ENCODE measurements at places on chromosomes 16 and 17.
A peak's percentile ranks its signal among the peaks of the same experiment; 100 is the strongest.

- DNase-seq, result no peak
These were observed 58.3 kb upstream of the AKTIP start for GRCh38 chr16:53561101-53561888.

GRCh38 chr16:2178321-2179106 is 17.9 kb downstream of the CASKIN1 start:
- DNase-seq, result no peak

GRCh38 chr16:3819175-3819527 is 61.4 kb downstream of the CREBBP start:
- no peak for DNase-seq

GRCh38 chr17:8087075-8087951 is at the start of gene ALOX12B:
Gene ALOX12B (minus strand): TSS chr17:8087716. CDS start chr17:8087442, 274 bp downstream.
- DNase-seq, result no peak

DNA sequence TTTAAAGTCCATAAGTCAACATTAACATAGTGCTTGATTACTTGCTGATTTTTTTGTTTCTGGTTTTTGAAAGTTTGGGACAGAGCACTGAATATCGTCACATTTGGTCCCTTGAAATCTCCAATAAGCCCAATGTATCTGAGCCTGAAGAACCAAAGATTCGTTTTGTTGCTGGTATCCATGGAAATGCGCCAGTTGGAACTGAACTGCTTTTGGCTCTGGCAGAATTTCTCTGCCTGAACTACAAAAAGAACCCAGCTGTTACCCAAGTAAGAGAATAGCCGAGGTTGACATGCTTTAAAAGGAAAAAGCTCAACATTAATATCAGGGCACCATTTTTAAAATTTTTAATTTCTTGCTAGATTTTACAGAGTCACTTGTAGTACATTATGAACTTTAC is 27.7 kb upstream of the GOSR1 start:
- no peak for DNase-seq

DNA sequence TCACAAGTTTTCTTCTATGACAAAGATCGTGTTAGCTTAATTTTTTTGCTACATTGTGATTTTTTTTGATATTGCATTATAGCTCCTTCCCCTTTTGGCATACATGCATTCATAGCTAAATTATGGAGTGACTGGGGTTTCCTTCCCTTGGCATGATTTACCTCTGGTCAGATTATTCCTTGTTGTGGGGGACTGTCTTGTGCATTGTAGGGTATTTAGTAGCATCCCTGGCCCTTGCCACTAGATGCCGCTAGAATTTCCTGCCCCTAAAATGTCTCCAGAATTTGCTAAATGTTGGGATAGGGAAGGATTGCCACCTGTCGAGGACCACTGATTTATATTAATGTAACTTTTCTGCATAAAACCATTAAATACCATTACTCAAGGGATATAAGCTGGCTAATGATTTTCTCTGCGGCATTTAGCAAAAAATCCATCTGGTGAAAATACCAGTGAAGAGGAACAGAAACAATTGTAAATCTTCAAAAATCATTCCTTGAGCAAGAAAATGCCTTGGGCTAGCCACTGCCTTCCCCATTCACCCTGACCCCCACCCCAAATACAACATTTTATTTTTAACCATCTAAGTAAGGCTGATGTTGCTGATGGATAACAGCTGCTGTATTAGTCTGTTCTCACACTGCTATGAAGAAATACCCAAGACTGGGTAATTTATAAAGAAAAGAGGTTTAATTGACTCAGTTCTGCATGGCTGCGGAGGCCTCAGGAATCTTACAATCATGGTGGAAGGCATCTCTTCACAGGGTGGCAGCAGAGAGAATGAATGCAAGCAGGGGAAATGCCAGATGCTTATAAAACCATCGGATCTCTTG is 195.2 kb downstream of the MAP2K6 start:
- DNase-seq, result no peak

- DNase-seq, result no peak
These were observed 2.0 kb downstream of the CACNA1G start for GRCh38 chr17:50562242-50563091.

- DNase-seq, result no peak
These were observed 299.5 kb upstream of the PMFBP1 start for GRCh38 chr16:72471317-72471924.

GRCh38 chr16:83724585-83724984 is 83.2 kb upstream of the HSBP1 start:
- no peak for DNase-seq

DNA sequence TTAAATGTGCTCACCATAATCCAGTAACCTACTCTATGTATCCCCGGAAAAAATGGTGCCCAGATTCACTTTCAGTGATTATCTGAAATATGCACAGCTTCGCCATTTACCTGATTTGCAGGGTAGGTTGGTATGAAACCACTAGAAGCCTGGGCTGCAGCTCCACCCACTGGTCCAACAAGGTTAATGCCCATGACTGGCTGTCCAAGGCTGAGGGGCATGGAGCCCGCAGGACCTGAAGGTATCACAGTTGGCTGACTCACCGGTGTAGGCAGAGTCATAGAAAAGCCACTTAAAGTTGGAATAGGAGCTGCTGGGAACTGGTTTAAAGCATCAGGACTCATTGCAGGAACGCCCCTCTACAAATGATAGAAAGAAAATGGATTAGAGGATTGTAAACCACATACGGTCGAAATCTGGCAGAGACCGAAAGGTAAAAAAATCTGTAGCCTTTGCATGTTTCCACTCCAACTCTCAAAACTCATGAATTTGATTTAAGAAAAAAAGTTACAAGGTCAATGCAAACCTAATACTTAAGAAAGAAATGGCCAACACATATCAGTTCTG is 38.6 kb downstream of the SYNRG start:
- peak; percentile 61 for DNase-seq

DNA sequence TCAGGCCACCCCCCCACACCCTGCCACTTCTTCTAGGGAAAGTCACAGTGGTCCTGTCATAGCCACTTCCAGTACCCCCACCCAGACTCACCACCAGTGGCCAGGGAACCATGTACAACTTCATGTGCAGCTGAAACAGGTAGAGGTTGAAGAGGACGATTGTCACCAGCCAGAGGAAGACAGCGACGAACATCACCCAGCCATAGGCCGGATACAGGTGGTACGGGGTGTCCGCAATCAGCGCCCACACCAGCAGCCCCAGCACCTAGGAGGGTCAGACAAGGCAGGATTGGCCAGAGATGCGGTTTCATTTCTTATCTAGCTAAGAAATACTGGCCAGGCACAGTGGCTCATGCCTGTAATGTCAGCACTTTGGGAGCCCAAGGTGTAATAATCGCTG is 16.7 kb downstream of the ARL2BP start:
- no peak for DNase-seq

- DNase-seq, result no peak
These were observed 226.0 kb downstream of the TOX3 start for GRCh38 chr16:52320930-52321439.

DNA sequence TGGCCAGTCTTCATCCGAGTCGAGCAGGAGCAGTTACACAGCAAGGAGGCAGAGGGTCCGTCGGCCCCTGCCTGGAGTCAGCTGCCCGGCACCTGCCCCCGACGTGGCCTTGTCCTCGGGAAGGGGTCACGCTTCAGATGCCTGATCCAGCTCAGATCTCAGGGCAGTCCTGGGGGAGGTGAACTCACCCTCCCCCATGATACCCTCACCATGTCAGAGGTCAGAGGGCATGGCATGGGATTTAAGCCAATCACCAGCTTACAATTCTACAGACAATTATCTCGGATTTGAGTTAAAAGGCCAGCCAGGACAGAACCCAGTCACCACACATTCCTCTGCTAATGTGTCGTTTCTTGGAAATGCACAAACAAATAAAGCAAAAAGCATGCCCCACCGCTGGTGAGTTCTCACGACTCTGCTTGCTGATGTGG is 211.3 kb downstream of the FOXL1 start:
- no peak for DNase-seq

DNA sequence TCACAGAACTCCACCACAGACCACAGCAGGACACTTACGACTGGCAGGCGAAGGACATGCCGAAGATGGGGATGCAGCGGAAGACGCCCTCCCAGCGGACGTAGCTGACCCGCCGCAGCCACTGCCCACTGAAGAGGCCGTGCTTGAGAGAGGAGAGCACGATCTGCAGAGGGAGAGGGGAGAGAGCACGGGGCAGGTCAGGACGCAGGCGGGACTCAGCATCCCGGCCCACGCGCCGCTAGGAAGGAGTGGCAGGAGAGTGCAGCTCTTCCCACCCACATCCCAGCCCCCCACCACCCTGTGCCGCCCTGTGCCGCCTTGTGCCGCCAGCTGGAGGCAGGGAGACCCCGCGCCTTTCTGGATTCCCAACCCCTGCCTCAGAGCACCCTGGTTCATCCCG is 14.5 kb downstream of the SLC38A10 start:
- no peak for DNase-seq

DNA sequence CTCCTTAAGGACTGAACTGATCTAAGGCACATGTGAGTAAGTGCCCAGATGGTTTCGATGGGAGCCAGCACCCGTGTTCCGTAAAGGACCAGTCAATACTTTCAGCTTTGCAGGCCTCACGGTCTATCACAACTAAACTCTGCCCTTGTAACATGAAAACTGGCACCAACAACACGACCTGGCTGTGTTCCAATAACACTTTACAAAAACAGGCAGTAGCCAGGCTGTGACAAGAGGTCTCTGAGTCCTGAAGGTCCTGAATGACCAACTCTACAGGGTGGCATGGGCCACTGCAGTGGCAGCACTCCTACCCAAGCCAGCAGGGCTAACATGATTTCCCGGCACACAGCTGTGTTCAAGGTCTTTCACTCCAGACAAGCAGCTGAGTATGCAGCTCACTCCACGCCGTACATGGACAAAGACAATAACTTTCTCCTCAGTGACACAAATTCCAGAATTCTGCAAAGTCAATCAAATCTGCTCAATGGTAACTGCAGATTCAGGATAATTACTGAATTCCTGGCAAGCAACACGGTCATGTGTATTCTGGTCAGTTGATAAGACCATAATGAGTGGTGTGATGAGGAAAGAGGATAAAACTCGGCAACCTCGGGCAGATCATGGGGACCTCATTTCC is 15.3 kb downstream of the NPLOC4 start:
- DNase-seq, result peak; percentile 72

- no peak for DNase-seq
These were observed 147.8 kb downstream of the MSI2 start for GRCh38 chr17:57404073-57404472.

DNA sequence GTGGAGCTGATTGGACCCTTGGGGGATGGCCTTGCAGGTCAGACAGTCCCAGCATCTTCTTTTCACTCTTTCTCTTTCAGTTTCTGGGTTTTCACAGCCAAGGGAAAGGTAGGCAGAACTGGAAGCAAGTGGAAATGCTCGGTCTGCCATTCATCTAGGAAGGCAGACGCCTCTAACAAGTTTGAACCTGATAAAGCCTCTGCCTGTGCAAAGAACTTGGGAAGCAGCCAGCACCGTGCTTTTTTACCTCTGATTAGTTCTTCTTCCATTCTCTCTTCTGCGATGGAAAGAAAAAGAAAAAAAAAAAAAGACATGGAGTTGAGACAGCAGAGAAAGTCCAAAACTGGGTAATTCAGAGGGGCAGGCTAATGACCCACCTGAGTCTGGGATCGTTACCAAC is 997.8 kb upstream of the EEF2KMT start:
- no peak for DNase-seq

DNA sequence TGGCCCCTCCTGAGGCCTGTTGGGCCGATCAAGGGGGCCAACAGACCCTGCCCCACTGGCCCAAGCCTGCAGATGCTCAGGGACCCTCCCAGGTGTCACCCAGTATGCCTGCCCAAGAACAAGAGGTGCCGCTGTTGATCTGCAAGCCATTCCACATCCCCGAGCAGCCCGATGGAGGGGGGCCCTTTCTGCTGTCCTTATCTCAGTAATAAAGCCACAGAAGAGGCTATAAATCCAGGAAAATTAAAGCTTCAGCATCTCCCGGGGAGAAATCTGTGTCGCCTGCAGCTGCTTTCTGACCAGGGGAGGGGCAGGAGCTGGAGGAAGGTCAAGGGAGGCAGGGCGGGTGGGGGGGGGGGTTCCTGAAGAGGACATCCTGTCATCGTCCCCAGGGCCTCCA is 11.7 kb upstream of the CACNA1H start:
- DNase-seq, result no peak

- DNase-seq, result no peak
These were observed 112.1 kb downstream of the ADAMTS18 start for GRCh38 chr16:77322757-77323156.

DNA sequence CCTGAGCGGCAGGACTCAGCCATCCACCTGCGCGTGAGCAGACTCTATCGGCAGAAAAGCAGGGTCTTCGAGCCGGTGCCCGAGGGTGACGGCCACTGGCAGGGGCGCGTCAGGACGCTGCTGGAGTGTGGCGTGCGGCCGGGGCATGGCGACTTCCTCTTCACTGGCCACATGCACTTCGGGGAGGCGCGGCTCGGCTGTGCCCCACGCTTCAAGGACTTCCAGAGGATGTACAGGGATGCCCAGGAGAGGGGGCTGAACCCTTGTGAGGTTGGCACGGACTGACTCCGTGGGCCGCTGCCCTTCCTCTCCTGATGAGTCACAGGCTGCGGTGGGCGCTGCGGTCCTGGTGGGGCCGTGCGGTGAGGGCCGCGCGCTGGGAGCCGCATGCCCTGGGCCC is 14.9 kb downstream of the METRNL start:
- DNase-seq, result no peak

DNA sequence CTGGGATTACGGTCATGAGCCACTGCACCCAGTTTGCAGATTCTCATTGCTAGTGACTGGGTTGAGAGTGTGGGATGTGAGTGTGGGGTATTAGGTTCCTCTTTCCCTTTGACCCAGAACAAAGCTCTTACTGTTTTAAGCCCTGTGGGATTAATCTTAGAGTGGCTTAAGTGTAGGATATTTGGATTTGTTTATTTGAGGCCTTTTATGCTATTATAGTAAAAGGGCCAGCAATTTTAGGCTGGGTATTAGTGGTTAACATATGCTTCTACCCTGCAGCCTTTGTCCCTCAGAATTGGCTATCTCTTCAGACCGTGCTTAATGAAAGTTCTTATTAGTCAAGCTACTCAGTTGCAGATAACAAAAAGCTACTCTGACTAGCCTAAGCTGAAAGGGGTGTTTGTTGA is 3.2 kb downstream of the SGF29 start:
- peak; percentile 47 for DNase-seq

DNA sequence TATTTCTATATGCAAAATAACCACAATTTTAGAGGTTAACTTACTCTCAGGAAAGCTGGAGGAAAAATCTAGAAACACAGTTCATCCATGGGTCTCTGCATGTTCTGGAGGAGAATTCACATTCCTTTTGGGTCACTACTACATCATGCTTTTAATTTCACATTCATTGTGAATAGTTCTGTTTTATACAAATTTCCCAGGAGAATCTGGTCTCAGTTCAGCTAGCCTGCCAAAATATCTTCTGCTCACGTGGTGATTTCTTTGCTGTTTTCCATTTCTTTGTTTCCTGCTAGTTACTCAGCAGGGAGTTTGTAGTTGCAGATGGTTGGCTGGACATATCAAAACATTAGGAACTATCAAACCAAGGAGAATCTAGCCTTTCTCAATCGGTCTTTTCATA is at the start of gene ABCA9:
Gene ABCA9, minus strand, starts transcription at position 106 of the 400 bp plus-strand sequence. CDS start 9,801 bp downstream, outside the sequence.
- no peak for DNase-seq

GRCh38 chr16:89201439-89202377 is 1.4 kb upstream of the SLC22A31 start:
- no peak for DNase-seq
